ENCODE measurements at places on chromosomes 16 and 17.
A peak's percentile ranks its signal among the peaks of the same experiment; 100 is the strongest.

DNA sequence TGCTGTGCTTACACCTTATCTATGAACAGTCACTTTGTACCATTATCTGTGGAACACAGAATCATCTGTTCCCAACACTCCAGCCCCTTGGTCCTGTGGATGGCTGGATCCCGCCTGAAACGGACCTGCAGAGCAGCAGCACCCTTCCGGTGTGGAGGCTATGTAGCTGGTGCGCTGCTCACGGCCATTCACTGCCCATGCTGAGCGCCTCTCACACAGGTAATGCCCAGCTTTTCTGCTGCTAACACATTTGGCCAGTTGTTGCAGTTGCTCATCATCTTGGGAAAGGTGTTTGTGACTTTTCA, 11.4 kb upstream of the PLK1 start:
- peaks cover 18% of the 10 kb centered on the region for H3K36me3 ChIP-seq
- no peaks in the 10 kb centered on the region for H3K4me1 ChIP-seq
- DNase-seq, result no peak

DNA sequence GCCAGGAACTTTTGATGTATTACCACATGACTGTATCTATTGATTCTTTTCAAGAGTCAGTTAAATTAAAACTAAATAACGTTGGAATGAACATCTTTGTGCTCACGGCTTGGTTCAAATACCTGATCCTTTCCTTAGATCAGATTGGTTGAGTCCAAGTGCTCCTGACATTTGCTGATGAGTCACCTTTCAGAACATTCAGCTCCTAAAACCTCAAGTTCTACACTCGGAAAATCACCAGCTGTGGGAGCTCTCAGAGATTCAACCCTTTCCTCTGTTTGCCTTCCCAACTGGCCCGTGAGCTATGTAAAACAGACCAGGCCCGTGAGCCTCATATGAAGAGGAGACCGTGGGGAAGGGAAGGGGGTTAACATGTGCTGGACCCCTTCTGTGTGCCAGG, 68.1 kb downstream of the RTN4RL1 start:
- H3K36me3 ChIP-seq, result no peaks in the 10 kb centered on the region
- no peak overlapping the region for H3K27ac ChIP-seq
- H3K27me3 ChIP-seq, result no peaks in the 10 kb centered on the region
- no peak for DNase-seq
- H3K4me1 ChIP-seq, result no peaks in the 10 kb centered on the region

- H3K36me3 ChIP-seq, result no peaks in the 10 kb centered on the region
- DNase-seq, result no peak
- no peaks in the 10 kb centered on the region for H3K4me1 ChIP-seq
- H3K27ac ChIP-seq, result no peak overlapping the region
- no peaks in the 10 kb centered on the region for H3K27me3 ChIP-seq
Measured at GRCh38 chr17:62678214-62678919, 50.9 kb downstream of the MRC2 start.

GRCh38 chr17:4806456-4806776, 536 bp upstream of the PLD2 start:
- peaks cover 5% of the 10 kb centered on the region for H3K4me1 ChIP-seq
- no peaks in the 10 kb centered on the region for H3K36me3 ChIP-seq
- peak overlapping the region; percentile 53 for H3K27ac ChIP-seq
- H3K27me3 ChIP-seq, result no peaks in the 10 kb centered on the region
- DNase-seq, result no peak

DNA sequence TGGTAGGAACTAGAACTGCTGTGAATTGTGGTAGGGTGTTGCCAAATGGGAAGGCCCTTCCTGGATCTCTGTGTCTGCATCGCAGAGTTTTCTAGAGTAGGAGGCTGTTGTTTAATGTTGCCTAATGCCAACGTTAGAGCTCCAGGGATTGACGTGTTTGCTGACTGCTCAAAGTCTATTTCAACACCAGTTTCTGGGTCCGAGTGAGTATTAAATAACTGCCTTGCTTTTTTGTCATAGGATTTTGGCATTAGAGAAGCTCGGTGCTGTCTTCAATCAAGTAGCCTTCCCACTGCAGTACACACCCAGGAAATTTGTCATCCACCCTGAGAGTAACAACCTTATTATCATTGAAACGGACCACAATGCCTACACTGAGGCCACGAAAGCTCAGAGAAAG, 40.0 kb downstream of the SF3B3 start:
- no peak overlapping the region for H3K4me3 ChIP-seq
- H3K27ac ChIP-seq, result no peak overlapping the region
- peaks cover 98% of the 10 kb centered on the region for H3K36me3 ChIP-seq
- no peaks in the 10 kb centered on the region for H3K27me3 ChIP-seq

GRCh38 chr17:14121952-14122351, 52.6 kb downstream of the COX10 start:
- no peaks in the 10 kb centered on the region for H3K36me3 ChIP-seq
- no peaks in the 10 kb centered on the region for H3K27me3 ChIP-seq
- H3K4me3 ChIP-seq, result no peak overlapping the region
- no peak overlapping the region for H3K27ac ChIP-seq

- H3K36me3 ChIP-seq, result peaks cover 5% of the 10 kb centered on the region
- DNase-seq, result no peak
- no peaks in the 10 kb centered on the region for H3K4me1 ChIP-seq
Measured at GRCh38 chr16:11868412-11868980, 17.2 kb upstream of the RSL1D1 start.

GRCh38 chr17:82344175-82344907, 10.8 kb upstream of the SECTM1 start:
- H3K27me3 ChIP-seq, result no peaks in the 10 kb centered on the region
- H3K36me3 ChIP-seq, result no peaks in the 10 kb centered on the region
- no peak overlapping the region for H3K4me3 ChIP-seq
- no peak for DNase-seq

GRCh38 chr17:8138672-8139371, 13.4 kb downstream of the PER1 start:
- peak overlapping the region; percentile 76 for H3K4me3 ChIP-seq
- peak overlapping the region; percentile 84 for H3K27ac ChIP-seq
- no peaks in the 10 kb centered on the region for H3K36me3 ChIP-seq
- H3K27me3 ChIP-seq, result no peaks in the 10 kb centered on the region

- H3K27me3 ChIP-seq, result no peaks in the 10 kb centered on the region
- H3K4me1 ChIP-seq, result no peaks in the 10 kb centered on the region
- no peak overlapping the region for H3K27ac ChIP-seq
- H3K4me3 ChIP-seq, result no peak overlapping the region
- no peaks in the 10 kb centered on the region for H3K36me3 ChIP-seq
Measured at GRCh38 chr17:73541561-73541981, 102.7 kb downstream of the SDK2 start.

GRCh38 chr17:2952174-2952845, 111.1 kb downstream of the OR1D5 start:
- no peak overlapping the region for H3K27ac ChIP-seq
- H3K36me3 ChIP-seq, result no peaks in the 10 kb centered on the region
- H3K4me1 ChIP-seq, result no peaks in the 10 kb centered on the region

- no peak overlapping the region for H3K4me3 ChIP-seq
- no peaks in the 10 kb centered on the region for H3K27me3 ChIP-seq
- no peaks in the 10 kb centered on the region for H3K36me3 ChIP-seq
Measured at GRCh38 chr17:82281076-82281475, 7.6 kb upstream of the CSNK1D start.

DNA sequence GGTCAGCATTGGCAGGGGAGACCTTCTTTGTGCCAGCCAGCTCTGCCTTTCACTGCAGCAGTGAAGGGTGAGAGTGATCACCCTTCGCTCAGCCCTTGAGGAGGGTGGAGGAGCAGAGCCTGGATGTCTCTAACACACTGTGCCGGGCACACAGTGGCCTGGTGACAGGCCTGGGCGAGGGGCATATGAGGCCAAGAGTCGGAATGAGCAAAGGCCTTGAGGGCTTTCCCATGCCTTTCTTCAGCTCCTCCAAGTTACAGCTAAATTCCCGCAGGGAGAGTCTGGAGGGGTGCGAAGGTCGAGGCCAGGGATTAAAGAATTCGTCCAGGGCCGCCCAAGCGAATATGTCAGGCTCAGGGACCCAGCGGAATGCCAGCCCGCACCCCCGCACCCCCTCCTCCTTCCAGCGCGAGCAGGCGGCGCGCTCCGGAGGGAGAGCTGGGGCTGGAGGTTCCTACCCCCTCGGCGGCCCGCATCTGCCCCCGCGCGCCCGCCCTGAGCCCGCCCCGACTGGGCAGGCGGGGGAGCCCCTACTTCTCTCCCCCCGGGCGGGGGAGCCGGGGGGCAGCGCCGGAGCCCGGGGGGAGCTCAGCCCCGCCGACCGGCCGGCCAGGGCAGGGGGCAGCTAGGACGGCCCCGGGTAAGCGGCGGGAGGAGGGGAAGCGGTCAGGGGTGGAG, at the start of gene RASL10B:
Gene RASL10B, plus strand, starts transcription at position 401 of the 678 bp plus-strand sequence. CDS start 3,546 bp downstream, outside the sequence.
- H3K4me1 ChIP-seq, result peaks cover 8% of the 10 kb centered on the region
- DNase-seq, result peak; percentile 39
- peak within 1 kb of the TSS; percentile 55 for H3K4me3 ChIP-seq
- no peaks in the 10 kb centered on the region for H3K27me3 ChIP-seq
- H3K36me3 ChIP-seq, result peaks cover 7% of the 10 kb centered on the region

DNA sequence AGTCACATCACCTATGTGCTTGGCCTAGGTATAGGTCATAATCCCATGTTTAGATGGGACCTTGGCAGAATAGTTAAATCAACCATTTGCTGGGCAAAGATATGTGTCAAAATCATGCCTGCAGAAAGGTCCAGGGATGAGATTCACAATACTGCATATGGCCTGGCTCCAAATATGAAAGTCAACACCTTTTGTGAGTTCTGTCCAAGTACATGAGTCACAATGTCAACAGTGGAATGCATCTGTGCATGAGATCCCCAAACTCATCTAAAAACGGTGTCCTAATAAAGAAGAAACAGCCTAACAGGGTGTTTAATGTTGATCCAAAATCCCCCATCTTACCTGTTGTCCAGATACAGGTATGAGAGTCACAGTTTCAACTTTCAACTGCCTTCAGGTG, 1847.5 kb downstream of the TP53TG3F start:
- H3K4me3 ChIP-seq, result no peak overlapping the region
- no peak for DNase-seq
- H3K27me3 ChIP-seq, result no peaks in the 10 kb centered on the region

DNA sequence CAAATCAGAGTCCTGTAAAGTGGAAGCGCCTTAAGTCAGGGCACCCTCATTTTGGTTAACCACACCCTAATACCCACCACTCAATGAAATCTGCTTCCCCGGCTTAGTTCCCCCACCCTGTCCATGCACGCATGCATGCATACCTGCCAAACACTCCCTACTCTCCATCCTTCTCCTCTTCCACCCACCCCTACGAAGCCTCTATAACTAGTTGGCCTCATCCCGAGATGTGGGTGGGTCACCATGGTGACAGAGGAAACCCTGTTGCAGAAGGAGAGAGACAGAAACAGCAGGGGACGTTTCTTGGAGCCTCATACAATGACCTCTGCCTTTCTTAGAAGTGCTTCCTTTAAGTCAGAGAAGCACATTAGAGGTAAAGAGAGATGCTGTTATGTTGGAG, 46.8 kb upstream of the DNAH9 start:
- H3K4me1 ChIP-seq, result no peaks in the 10 kb centered on the region
- H3K4me3 ChIP-seq, result no peak overlapping the region
- no peak overlapping the region for H3K27ac ChIP-seq
- no peaks in the 10 kb centered on the region for H3K27me3 ChIP-seq
- no peaks in the 10 kb centered on the region for H3K36me3 ChIP-seq

- H3K27ac ChIP-seq, result no peak overlapping the region
- no peaks in the 10 kb centered on the region for H3K36me3 ChIP-seq
- H3K4me3 ChIP-seq, result no peak overlapping the region
- H3K4me1 ChIP-seq, result no peaks in the 10 kb centered on the region
Measured at GRCh38 chr16:88014252-88014781, 63.1 kb downstream of the BANP start.

- no peak overlapping the region for H3K27ac ChIP-seq
- no peak for DNase-seq
- no peaks in the 10 kb centered on the region for H3K36me3 ChIP-seq
- no peak overlapping the region for H3K4me3 ChIP-seq
- H3K4me1 ChIP-seq, result no peaks in the 10 kb centered on the region
- H3K27me3 ChIP-seq, result no peaks in the 10 kb centered on the region
Measured at GRCh38 chr17:31559584-31560501, 168.4 kb downstream of the RAB11FIP4 start.

DNA sequence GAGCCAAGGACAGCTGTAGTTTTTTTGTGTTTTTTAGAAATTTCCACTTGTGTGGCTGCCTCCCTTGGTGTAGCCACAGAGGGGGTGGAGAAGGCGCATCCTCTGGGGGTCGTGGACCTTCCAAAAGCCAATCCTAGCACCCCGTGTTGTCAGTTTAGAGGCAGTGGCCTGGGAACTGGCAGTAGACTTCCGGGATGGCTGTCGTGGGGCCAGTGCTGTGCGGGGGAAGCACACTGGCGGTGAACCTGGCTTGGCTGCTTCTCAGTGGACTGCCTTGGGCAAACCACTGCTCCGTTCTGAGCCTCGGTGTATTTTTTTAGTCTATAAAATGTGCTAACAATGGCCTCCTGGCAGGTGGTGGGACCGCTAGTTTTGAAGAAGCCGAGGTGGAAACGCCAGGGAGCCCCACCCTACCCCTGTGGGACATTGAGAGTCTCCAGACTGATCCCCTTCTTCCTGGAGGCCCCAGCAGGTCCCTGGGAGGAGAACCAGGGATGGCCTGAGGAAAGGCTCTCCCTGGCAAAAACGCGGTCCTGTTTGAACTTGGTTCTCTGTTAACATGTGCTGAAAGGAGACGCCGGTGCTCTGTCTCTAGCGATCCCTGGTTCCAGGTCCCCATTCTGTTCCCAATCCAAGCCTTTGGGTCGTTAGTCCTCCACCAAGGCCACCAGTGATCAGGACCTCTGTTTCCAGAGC, 125.7 kb downstream of the CMIP start:
- no peaks in the 10 kb centered on the region for H3K27me3 ChIP-seq
- no peaks in the 10 kb centered on the region for H3K4me1 ChIP-seq
- H3K36me3 ChIP-seq, result no peaks in the 10 kb centered on the region
- H3K27ac ChIP-seq, result no peak overlapping the region
- no peak for DNase-seq
